Forelimb muscle (tissue), 1 donor: ENCODE measurements at places on chromosomes 7 and 10.

DNA sequence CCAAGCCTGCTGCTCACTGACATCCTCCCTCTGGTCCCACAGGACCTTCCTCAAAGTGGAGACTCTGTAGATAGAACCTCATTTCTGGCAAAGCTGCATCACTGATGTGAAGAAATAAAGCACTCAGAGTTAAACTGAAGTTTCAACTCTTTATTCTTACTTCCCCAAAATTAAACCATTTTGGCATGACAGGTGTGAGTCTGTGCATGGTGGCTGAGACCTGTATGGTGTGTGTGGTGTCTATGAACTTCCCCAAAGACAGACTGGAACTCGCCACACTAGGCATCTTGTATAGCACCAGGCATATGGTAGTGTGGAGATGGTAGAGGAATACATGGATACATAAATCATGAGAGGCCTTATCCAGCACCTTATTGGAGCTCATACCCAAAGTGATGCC, 6.6 kb upstream of the WDFY4 start:
- no peak for DNase-seq

DNA sequence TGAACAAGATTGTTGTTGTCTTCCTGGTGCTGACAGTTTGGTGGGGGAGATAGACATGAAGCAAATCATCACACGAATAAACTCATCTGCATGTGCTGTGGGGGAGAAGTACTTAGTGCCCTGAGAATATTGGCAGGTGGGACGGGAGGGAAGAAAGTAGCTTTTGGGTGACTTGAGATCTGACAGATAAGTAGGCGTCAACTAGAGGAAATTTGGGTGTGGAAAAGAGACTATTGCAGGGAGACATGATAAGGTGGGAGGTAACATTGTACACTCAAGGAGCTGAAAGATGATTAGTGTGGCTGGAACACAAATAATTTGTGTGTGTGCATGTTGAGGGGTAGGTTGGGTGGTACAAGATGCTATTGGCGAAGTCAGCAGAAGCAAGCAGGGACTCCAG, 30.1 kb downstream of the CNNM2 start:
- DNase-seq, result no peak

DNA sequence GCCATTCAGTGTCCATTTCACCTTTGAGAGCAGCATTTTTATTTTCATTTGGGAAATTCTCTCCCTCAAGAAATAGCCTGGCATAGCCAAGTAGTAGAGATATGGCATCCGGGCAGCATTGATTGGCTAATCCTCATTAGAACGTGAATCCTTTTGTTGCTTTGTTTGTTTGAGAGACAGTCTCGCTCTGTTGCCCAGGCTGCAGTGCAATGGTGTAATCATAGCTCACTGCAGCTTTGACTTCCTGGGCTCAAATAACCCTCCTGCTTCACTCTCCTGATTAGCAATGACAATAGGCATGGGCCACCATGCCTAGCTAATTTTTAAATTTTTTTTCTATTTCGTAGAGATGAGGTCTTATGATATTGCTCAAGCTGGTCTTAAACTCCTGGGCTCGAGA, 1174.9 kb upstream of the AUTS2 start:
- DNase-seq, result no peak

DNA sequence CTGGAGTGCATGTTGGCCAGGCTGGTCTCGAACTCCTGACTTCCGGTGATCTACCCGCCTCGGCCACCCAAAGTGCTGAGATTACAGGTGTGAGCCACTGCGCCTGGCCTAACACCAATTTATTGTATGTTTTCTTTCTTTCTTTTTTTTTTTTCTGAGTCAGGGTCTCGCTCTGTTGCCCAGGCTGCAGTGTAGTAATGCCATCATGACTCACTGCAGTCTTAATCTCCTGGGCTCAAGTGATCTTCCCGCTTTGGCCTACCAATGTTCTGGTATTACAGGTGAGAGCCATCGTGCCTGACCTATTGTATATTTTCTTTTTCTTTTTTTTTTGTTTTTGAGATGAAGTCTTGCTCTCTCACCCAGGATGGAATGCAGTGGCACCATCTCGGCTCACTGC, 33.8 kb upstream of the UBE2H start:
- DNase-seq, result no peak

GRCh38 chr10:116910910-116911309, 61.6 kb downstream of the ENO4 start:
- no peak for DNase-seq

DNA sequence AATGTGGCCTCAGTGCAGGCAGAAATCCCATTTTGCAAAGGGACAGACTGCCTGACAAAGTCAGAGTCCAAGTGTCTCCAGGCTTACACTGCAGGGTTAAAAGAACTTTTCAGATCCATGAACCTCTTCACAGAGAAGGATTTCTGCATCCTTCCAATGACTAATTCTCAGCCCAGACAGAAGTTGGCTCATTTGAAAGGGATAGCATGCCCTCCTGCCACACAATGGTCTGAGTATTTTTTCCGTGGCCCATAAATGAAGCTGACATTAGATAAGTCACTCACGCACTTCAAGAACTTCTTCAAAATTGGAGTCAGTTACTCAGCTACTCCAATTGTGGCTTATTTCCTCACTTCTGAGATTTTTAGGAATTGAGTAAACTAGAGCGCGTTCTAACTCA, 170.2 kb downstream of the PLXNA4 start:
- DNase-seq, result no peak
